ENCODE measurements at places on chromosomes 2 and 18.

DNA sequence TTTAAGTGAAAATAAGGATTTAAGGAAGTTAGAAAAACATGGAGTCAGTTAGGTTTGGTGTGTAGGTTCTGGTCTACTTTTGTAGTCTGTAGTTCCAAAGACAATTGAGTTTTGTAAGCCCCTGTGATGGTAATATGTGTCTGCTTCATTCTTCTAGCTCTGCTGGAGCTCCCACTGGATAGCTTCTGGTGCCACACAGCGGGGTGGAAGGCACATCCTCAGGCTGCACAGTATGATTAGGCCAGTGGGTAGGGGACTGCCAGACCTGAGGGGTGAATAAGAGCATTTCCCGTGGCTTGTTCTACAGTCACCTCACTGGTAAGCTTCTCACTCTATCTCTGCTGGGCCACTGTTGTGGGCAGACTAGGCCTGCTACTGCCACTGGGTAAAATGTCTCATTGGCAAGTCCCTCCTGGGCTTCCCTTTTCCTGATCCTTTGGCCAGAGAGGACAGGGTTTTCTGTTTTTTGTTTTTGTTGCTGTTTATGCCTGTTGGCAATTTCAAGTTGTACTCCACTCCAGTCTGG, 44.5 kb downstream of the TMEM131 start:
- DNase-seq: no peak

DNA sequence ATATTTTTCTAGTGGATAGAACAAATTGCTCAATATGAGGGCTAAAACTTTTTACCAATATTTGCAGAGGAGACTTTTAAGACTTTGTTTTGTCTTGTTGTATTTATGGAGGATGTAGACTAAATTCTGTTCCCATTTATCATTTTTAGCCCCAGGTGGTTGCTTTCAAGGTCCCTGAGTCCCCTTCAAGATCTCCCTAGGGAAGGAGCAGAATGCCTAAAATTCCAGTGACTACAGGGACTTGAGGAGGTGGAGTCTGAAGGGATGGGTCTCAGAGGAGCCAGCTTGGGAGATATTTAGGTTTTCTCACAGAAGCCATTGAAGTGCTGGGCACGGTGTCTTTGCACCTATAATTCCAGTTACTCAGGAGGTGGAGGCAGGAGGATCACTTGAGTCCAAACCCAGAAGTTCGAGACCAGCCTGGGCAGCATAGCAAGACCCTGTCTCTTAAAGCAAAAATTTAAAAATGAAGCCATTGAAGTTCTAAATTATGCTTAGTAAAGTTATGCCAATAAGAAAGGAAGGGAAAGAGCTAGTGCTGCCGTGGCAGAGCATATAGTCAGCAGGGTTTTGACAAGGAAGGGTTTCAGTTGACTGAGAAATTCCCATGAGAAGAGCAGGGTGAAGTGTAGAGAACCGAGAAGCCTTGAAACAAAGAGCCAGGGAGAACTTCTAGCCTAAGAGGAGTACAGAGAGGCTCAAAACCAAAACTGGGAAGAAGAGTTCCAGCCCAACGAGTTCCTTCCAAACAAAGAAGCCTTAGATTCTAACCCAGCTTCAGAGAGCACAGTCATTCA, 43.4 kb downstream of the COMMD1 start:
- no peak for DNase-seq

DNA sequence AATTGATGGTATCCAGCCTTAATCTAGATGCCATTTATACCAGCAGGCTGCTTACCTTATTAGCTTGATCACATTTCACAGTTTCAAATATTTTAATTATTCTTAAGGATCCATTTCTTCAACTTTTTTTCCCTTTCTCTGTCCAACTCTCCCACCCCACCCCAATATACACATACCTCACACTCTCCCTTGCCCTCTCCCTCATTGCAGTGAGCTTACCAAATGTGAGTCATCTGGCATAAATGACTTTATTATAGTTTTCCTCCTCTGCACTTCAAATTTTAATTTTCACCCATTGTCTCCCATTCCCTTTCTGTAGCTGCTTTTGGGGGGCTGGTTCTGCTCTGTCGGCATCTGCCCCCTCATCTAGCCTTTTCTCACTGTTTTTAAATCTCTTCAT, 12.9 kb downstream of the HTR2B start:
- DNase-seq: no peak

DNA sequence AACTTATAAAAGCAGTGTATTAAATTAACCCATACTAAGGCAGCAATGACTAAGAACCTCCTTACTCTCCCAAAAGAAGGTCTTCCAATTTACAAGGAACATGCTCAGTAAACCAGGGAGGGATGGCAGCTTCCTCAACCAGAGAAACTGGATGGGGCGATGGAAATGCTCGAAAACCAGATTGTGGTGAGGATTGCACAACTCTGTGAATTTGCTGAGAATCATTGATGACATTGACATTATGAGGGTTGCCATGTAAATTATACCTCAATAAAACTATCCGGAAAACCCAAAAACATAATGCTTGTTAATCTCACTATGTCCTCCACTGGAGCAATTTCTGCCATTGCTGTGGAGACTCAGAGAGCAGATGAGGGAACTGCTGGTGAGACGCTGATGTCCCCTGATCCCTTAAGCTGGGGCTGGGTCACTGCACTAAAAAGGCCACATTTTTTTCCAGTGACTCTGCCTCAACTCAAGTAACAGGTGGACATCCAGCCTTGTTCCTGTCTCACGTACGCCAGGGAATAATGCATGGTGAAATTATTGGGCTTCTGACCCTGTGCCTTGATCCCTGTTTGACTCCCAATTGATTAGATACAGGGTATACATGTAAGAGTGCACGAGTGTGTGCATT, 288.3 kb downstream of the CYP26B1 start:
- DNase-seq: no peak

DNA sequence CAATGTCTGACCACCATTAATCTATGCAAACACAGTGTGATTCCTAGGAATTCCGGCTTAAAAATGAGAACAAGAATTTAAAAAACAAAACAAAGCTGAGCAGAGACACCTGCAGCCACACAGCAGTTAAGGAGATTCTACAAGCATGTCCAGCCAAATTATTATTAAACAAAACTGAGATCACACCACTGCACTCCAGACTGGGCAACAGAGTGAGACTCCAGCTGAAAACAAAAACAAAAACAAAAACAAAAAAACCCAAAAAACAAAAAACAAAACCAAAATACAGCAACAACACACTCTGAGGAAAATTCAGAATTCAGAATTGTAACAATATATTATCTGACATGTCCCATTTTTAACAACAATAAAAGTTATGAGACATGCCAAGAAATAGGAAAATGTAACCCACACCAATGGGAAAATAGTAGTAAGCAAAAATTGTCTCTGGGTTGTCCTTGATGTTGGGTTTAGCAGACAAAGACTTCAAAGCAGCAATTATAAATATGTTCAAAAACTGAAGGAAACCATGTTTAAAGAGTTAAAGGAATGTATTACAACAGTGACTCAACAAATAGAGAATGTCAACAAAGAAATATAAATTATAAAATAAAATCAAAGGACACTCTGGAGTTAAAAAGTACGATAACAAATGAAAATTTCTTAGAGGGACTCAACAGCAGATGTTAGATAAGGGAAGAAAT, 19.7 kb downstream of the MYOM1 start:
- DNase-seq: no peak

DNA sequence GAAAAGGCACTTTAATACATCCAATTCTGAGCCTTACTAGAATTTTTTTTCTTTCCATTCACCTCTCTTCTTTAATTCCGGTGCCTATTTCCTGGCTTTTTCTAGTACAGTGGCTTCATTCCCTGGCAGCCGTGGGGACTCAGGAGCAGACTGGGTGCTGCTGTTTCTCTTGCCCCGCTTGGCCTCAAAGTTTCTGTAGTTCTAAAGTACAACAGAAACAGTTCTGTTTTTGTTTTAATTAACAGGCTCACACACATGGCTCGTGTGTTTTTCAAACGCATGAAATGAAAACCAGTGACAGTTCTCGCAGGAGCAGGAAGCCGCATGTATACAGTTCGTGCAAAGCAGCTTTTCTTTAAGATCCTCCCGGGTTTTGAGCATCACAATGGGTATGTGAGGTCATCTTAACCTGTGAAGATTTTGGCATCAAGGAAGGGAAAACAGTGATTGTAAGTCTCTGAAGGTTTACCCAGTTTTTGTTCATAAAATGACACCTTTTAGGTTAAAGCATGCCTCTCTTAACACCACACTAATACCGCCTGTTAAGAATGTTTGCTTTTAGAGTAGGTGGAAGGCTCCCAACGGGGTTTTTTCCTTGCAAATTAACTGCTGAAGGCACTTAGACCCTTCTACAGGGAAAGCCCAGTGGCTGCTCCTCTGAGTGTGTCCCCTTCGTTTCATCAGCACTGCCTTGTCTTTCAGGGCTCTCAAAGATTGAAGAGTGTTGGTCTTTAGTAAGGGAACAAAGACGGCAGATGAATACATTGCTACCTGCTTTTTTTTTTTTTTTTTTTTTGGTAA, 5.8 kb downstream of the FZD7 start:
- DNase-seq: no peak

- no peak for DNase-seq
Observed at GRCh38 chr2:233838726-233839446, 15.4 kb downstream of the HJURP start.

GRCh38 chr2:215664847-215665525, 229.1 kb upstream of the FN1 start:
- DNase-seq: no peak

- DNase-seq: no peak
Observed at GRCh38 chr2:186588421-186588820, 1.4 kb upstream of the ITGAV start.

DNA sequence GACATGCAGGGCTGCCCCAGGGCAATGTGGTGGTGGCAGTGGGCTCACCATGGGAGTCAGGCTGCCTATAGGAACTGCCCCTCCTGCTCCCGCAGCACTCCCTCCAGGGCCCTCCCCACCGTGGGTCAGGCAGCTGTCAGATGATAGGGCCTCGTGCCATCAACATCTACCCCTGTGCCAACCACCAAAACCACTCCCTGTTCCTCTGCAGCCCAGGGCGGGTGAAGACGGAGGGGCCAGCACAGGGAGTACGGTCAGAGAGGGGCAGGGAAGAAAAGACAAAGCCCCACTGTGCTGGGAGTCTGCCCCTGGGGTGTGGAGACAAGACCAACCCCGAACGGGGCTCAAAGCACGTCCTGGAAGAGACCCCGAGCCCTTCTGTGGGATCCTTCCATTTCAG, 97.4 kb downstream of the TNS1 start:
- no peak for DNase-seq

Measured in activated T-cell treated with anti-CD3 and anti-CD28 coated beads for 48 hours (primary cell).